Mesothelial cell of epicardium (in vitro differentiated cells): ENCODE measurements at places on chromosomes 2 and 18.

DNA sequence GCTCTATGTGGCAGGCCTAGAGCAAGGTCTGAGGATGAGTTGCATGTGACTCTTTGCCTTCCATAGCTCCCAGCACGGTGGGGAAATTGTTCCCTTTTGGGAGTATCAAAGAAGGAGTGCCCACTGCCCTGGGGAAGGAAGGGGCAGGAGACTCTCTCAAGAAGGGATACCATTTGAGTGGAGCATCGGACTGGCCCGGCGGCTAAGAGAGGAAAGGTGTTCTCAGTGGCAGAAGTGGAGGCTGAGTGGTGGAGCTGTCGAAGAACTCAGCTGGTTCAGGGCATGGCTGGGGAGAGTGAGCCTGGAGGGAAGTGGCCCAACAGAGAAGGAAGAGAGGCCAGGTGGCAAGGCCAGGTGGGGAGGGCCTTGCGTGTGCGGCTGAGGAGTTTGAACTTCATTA lies 235.2 kb downstream of the DYSF start:
- DNase-seq = no peak

GRCh38 chr2:14015113-14015630 lies 617.3 kb upstream of the LRATD1 start:
- no peak for DNase-seq

- DNase-seq = no peak
Observed at GRCh38 chr2:73987109-73987947, 2.6 kb downstream of the TET3 start.

DNA sequence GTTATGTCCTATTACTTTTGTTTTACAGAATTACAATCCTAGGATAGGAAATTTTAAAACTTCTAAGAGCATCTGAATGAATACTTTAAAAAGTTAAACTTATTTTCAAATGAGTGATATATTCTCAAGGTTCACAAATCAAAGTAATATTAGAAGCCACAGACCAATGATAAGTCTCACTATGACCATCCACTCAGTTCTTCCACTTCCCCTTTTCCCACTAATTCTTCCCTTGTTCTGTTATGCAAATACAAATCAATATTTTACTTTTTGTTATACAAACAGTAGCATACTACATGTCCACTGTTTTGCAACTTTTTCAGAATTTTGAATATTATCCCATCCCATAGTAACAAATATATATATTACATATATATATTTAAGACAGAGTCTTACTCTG lies 20.2 kb downstream of the USP37 start:
- DNase-seq = no peak

DNA sequence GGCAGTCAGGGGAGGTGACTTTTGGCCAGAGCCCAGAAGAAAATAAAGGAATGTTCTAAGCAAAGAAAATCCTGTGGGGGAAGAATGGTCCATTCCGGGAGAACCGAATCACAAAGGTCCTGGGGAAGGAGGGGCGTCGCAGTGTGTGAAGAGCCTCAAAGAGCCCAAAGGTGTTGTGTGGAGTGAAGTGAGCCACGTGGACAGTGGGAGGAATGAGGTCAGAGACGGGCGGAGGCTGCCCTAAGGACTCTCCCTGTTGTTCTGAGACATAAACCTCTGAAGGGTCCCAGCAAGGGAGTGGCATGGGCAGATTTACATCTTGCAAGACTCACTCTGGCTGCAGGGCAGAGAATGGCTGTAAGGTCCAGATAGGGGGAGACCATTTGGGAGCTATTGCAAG lies 91.3 kb upstream of the SEC11C start:
- DNase-seq = no peak

GRCh38 chr2:68171146-68171545 lies 13.5 kb downstream of the PNO1 start:
- no peak for DNase-seq

GRCh38 chr2:239285071-239285931 lies 115.5 kb downstream of the HDAC4 start:
- peak; percentile 10 for DNase-seq

DNA sequence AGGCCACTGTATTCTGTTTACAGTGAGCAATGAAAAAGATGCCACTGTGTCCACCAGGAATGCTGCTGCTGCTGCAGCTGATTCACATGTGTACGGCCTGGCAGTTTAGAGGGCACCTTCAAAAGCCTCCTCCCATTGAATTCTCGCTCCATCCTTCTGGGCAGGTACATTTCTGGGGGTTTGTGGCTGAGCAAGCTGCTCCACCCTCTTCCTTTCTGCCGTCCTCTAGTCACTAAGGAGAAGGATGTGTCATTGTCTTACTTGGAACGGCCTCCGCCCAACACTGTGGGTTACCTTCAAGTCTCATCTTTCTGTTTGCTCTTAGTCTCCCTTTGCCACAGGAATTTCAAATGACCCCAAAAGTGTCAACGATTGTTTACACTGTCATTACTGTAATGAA lies 182.0 kb downstream of the ZBTB7C start:
- DNase-seq = no peak

- no peak for DNase-seq
Observed at GRCh38 chr2:15836689-15837610, 103.4 kb upstream of the MYCN start.

- DNase-seq = no peak
Observed at GRCh38 chr2:201452058-201452921, 750 bp downstream of the STRADB start.

- no peak for DNase-seq
Observed at GRCh38 chr2:98768384-98769113, 37.6 kb upstream of the MGAT4A start.

- DNase-seq = no peak
Observed at GRCh38 chr18:58962336-58962735, 97.7 kb downstream of the ZNF532 start.

GRCh38 chr18:61362511-61362910 lies 29.3 kb downstream of the CDH20 start:
- no peak for DNase-seq

DNA sequence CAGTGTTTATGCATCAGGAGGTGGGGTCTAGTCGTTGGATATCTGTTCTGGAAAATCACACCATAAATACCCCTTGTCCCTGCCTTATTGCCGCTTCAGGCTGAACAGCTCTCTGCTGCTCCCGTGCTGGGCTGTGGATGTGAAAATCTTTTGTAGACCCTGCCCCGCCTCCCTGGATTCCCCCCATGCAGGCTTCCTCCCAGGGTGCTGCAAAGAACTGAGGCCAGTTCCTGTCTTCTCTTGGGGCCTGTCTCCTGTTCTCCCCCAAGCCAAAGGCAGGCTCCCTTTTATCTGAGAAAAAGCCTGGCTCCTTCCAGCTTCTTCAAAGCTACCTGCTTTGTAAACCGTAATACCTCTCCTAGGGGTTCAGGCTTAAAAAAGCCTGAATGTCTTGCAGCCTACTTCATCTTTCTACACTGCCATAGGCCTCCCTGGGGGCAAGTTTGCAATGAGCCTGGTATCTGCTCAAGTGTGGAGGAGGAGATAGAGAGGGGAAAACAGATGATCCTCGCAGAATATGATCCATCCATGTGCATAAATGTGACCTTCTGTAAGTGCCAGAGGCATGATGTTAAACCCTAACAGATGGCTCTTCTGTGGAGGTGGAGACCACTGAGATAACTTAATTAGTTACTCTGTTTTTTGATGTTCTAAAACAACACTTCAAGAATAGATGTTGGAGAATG lies 55.3 kb downstream of the VWA3B start:
- no peak for DNase-seq

DNA sequence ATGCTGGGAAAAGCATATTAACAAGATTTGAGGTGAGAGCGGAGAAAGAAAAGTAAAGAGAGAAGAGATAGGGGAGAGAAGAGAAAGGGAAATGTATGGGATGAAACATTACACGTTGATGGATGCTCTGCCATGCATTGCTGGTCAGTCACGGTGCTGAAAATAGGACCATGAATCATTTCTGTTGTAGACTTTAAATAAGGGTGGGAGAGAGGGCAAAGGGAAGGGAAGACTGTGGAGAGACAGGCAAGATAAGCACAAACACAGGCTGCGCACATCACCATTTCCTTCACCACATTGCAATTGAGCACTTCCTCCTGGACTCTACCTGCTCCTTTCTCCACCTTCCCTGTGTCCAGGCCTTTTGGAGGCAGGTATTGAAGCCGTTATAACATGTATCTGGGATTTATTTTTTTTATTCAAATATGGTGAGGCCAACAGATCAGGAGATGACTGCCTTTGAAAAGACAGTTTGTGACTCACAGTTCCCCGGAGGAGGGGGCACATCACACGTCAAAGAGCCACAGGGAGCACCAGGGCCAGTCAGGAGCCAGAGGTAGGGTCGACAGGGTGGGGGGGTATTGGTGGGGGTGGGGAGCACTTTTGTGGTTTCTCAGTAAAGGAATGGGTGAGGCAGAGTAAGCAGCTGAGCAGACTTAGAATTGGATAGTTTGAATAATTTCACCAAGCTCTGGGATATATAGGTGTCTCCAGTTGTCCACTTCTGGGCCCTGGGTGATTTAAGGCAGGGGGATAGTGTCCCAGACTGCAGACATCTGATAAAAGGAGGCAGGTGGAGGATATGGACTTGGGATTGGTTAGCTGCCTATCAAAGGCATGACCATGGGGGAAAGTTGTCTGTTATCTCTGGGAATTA lies 372.8 kb upstream of the ST6GAL2 start:
- no peak for DNase-seq

- DNase-seq = no peak
Observed at GRCh38 chr2:58649756-58650155, 408.6 kb upstream of the FANCL start.

DNA sequence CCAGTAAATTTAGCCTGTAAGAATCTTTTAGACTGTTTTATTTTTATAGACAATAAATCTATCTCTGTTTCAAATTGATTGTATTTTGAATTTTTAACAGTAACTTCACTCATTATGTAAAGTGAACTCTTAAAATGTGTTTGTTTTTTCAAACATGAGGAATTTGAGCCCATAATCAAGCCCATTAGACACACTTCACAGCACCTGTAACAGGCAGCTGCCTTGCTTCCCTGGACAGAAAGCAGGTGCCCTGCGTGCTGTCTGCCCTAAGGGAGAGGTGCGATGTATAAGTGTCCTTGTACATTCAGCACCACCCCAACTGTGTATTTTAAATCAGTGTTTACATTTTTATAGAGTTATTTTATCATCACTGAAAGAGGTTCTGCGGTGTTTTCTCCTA lies 186.5 kb upstream of the TPO start:
- no peak for DNase-seq

- DNase-seq = no peak
Observed at GRCh38 chr18:66708646-66709045, 104.8 kb upstream of the CDH19 start.

DNA sequence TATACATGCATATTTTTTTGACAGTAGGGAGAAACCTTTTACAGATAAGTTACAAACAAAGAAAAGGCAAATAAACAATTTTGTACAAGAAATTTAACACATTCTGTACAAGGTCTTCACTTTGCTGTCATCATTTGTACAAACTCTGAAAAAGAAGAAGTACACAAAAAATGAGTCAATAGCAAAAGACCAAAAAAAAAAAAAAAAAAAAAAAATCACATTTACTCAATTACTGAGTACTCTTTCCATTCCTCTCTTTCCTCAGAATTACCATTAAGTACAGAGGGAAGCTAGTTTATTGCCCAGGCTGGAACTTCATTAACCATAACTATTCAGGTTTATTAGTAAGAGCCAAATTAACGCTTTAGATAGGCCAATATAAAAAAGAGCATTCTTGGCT lies 5.6 kb upstream of the STPG4 start:
- DNase-seq = no peak

- no peak for DNase-seq
Observed at GRCh38 chr2:156430236-156430979, 5.8 kb upstream of the GPD2 start.

DNA sequence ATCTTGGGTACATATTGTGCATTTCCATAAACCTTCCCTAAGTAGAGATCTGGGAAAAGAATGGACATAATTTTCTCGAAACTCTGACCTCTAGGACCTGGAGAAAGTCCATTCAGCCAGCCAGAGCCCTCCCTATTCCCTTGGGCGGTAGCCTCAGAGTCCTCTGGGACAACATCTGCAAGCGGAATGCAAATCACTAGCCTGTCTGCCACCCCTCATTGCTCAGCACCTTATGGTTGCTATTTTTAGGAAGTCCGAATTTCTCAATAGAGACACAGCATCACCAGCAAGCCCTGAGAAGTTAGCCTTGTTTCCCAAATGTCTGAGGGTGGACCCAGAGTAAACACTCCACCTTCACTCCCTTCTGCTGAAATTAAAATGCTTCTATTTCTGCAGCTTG lies 17.6 kb upstream of the CD28 start:
- no peak for DNase-seq

GRCh38 chr2:39524061-39524460 lies 87.0 kb upstream of the MAP4K3 start:
- DNase-seq = no peak

DNA sequence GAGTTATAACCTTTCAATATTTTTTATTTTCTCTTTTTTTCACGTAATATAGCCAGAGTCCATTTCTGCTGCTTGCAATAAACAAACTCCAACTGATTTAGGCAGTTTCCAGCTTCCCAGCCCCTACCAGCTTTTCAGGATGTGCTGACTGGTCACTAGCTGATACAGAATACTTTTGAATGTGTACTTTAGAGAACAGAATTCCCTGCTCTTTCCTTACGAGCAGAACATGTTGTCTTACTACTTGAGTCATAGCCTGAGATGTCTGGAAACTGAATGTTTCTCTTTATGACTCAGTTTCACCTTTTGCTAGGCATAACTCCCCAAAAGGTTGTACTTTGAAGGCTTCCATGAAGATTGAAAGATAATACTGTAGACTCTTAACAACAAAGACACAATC lies 44.5 kb upstream of the KCNE4 start:
- no peak for DNase-seq

GRCh38 chr2:239692362-239692851 lies 291.6 kb upstream of the HDAC4 start:
- peak; percentile 21 for DNase-seq

GRCh38 chr2:164785457-164785856 lies 56.2 kb downstream of the COBLL1 start:
- no peak for DNase-seq

DNA sequence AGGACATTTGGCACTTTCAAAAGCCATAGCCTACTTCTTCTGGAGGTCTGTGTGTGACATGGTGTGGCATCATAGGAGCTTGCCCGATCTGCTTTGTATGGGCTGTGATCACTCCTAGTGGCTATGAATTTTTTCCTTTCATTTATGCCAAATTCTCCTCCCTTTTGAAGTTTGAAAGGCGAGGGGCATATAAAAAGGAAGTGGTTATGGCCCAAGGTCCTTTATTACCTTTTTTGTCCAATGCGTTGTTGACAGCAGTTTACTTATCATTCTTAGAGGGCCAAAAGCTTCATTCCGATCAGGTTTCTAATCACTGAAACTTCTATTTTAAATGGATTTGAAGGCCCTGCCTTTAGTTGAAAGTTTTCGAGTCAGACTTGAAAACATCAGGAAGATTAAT lies 224.3 kb upstream of the FOSL2 start:
- no peak for DNase-seq

GRCh38 chr2:143732076-143732475 lies 602.9 kb downstream of the ARHGAP15 start:
- no peak for DNase-seq

GRCh38 chr2:234193977-234194563 lies 143.6 kb downstream of the SPP2 start:
- DNase-seq = no peak

DNA sequence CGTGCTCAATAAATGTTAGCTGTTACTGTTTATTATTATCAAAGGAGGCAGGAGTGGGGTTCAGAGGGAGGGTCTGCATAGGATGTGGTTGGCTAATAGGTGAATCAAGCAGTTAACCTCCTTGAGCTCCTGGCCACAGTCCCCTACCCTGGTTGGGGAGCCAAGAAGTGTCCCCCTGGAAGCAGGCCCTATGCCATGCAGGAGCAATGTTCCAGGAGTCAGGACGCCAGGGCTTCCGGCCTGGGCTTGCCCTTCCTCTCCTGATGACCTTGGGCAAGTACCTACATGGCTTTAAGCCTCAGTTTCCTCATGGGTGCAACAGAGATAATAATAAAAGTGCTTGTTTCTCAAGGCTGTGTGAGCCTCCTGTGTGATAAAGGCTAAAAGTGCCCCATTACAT lies 84.9 kb downstream of the DYSF start:
- DNase-seq = peak; percentile 2
